ENCODE measurements at places on chromosomes 13 and 19.

DNA sequence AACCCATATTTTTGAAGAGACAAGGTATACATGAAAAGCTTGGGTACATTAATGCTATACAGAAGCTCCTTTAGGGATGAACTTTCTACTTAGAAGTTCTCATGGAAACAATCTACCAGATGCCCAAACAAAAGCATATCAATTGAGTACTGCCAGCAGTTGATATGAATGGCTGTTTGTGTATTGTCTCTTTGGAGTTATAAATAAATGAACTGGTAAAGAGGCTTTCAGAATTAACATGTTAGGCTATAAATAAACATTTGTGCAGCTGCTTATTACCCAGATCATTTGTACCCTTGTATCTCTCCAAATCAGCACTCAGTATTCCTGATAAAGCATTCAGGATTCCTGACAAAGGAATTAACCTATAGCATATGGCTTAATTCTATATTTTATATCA is 418.9 kb downstream of the FGF14 start:
- DNase-seq = no peak

GRCh38 chr13:32164622-32165268 is 133.2 kb downstream of the FRY start:
- no peak for DNase-seq

DNA sequence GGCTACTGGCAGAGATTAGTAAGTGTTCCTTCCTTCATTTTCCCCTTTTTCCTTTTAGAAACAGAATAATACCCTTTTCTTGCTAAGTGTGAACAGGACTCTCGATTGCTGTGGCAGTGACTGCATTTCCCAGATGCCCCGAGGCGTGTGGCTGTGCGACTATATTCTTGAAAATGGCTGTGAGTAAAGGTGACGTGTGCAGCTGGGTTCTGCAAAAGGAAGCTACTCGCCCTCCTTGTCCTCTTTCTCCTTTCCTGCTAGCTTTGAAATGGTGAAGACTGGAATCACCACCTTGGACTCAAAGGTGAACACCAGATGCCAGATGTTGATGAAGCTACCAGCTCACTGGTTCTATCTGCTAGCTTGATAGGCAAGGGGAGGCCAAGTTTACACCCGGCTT is 121.4 kb downstream of the MIPEP start:
- DNase-seq = no peak

DNA sequence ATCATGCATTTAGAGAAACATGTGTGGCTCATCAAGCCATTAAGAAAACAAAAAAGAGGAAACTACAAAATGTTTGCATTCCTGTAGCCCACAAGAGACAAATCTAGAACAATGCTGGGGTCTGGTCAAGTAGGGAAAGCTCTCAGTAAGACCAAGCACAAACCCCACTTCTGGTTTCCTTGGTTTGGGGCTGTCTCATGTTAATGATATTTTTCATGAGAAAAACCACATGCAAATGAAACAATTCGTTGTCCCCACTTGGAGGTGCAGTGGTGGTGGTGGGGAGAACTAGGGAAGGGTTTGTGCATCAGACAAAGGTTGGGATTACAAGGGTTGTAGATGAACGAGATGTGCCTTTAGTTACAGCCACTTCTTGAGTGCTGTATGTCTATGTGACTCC is 7.0 kb upstream of the RB1 start:
- DNase-seq = no peak

GRCh38 chr19:34540811-34541557 is 59.4 kb downstream of the WTIP start:
- no peak for DNase-seq

DNA sequence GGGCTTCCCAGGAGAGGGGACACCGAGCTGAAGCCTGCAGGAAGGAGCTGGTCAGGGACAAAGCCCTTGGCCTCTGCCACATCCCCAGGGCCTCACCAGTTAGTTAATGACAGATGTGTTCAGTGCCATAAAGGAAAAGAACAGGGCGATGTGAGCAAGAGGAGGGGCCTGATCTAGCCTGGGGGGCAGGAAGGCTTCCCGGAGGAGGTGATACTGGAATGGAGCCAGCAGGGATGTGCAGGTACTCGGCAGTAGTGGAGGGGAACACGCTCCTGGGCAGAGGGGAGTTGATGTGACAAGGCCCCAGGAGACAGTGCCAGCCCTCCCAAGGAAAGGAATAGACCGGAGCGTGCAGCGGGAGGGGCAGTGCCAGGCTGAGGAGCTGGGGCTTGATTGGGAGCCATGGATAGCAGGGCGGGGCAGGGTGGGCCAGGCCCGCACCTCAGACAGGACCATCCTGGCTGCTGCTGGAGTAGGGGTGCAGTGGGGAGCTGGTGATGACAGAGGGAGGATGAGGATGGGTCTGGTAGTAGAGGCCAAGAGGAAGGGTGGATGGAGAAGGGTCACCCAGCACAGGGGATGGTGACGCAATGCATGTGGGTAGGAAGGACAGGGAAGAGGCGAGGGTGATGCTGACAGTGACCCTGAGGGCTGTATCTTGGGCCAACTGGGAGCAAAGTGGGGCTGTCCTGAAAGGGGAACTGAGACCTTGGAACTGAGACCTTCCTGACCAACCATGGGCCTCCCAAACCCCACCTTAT is 4.1 kb downstream of the C19orf33 start:
- no peak for DNase-seq

DNA sequence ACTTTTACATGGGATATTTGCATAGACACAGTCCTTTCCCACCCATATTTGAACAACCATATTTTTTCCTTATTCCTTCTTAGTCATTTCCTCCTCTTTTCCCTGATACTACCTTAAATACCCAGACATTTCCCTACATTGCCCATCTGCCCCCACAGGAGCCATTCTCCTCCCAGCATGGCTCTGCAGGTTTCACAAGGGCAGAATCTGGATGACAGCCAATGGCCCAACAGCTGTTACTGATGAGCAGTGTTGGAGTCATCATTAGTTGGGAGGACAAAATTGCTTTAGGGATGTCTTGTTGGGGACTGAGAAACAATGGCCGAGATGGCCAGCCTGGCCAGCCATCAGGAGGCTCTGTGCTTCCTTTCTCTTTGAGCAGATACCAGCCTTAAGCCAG is 209.5 kb downstream of the KLF5 start:
- DNase-seq = peak; percentile 4

DNA sequence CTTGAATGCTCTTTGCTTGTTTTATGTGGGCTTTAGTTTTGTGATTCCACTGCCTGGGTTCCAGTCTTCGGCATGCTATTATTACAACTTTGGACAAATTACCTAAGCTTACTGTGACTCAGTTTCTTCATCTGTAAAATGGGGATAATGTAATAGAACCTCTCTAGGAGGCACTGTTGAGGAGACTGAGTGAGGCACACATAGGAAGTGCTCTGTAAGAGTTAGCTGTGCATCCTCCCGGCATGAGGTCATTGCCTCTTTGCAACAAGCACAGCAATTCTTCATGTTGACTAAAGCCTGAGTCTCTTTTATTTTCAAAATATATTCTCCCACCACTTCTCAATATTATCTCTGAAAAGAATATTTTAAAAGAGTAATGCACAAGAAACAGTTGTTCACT is 227.4 kb downstream of the DLEU7 start:
- no peak for DNase-seq

GRCh38 chr13:113975416-113975815 is 1.5 kb upstream of the C13orf46 start:
- DNase-seq = no peak

DNA sequence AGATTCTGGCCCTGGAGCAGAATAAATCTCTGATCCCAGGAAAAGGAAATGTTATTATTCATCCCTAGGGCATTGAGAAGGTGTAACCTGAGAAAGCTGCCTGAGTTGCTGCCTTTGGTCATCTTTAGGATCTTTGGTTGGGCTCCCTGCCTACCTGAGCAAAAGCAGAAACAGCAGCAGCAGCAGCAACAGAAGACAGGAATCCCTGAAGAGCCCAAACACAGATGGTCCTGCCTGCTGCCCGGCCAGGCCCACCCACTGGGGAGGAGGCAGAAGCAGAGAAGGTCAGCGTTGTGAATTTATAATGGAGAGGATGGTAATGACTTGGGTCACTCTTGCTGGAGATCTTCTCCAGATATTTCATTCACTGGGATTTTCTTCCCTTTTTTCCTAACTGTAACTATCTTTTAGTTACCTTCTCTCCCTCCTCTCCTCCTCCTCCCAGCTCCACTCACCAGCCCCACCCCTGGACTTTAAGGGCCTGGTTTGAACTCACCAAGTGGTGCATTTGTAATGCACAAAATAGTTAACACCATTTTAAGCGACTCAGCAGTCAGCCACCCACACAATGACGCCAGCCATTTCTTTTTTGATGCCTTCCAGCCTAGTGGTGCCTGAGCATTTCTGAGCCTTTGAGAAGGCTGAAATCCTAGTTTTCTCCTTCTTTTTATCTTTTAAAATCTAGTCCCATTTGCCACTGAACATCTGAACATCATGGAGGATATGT is 91.7 kb downstream of the HSPH1 start:
- DNase-seq = no peak

DNA sequence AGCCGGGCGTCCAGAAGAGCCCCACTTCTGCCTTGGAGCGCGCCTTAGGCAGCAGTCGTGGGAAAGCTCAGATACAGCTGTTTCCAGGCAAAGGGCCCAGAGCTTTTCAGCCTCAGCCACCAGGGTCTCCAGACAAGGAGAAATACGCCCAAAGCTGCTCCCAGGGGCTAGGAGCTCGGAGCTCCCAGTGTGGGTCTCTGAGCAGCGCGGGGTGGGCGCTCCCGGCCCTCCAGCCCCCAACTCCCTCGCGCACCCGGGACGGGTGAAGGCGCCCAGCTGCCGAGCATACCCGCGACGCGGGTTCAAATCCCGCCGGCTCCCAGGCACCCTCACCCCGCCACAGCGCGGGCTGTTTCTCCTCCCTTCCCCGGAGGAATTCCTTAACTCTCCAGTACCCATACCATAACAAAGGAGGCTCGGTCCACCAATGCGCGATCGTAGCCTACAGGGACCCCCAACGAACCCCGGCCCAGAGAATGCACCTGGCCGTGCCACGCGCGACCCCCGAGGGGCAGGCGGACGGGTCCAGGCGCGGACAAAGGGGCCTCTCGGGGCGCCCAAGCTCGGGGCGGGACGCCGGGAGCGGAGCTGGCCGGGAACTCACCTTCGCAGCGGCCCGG is 507 bp downstream of the COL4A1 start:
- DNase-seq = no peak

- no peak for DNase-seq
Observed at GRCh38 chr19:6890401-6890913, 3.1 kb downstream of the ADGRE1 start.

GRCh38 chr13:106503730-106504453 is 31.6 kb downstream of the EFNB2 start:
- no peak for DNase-seq

- DNase-seq = no peak
Observed at GRCh38 chr19:5292453-5292821, 48.2 kb downstream of the PTPRS start.

- no peak for DNase-seq
Observed at GRCh38 chr19:3024509-3024869, 4.6 kb downstream of the TLE2 start.

DNA sequence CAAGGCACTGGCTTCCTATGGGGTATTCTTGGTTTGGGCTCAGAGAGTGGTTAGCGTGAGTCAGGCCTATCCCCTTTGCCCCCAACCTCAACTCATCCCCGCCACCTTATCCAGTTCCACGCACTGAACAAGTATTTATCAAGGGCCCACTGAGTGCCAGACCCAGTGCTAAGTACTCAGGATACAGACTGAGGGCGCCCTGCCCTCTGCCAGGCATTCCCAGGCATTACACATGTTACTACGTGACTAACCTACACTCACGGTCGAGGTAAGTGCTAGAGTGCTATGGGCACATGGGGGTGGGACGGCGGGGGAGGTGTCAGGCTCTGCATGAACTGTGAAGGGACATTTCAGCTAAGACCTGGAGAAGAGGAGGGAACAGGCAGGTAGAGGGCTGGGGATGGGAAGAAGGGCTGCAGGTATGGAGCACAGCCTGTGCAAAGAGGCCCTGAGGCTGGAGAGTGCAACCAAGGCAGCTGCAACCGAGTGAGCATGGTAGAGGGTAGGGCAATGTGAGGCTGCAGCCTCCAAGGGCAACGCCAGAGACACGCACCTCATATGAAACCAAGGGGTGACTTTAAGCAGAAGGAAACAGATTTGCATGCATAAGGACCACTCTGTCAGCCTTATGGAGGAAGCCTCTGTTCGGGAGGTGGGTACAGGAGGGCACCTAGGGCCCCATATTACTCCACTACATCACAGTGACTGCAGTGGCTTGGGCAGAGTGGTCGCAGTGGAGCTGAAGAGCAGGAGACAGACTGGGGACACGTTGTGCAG is 22.5 kb downstream of the DHRS12 start:
- DNase-seq = no peak

- no peak for DNase-seq
Observed at GRCh38 chr13:67048084-67048820, 181.9 kb downstream of the PCDH9 start.

DNA sequence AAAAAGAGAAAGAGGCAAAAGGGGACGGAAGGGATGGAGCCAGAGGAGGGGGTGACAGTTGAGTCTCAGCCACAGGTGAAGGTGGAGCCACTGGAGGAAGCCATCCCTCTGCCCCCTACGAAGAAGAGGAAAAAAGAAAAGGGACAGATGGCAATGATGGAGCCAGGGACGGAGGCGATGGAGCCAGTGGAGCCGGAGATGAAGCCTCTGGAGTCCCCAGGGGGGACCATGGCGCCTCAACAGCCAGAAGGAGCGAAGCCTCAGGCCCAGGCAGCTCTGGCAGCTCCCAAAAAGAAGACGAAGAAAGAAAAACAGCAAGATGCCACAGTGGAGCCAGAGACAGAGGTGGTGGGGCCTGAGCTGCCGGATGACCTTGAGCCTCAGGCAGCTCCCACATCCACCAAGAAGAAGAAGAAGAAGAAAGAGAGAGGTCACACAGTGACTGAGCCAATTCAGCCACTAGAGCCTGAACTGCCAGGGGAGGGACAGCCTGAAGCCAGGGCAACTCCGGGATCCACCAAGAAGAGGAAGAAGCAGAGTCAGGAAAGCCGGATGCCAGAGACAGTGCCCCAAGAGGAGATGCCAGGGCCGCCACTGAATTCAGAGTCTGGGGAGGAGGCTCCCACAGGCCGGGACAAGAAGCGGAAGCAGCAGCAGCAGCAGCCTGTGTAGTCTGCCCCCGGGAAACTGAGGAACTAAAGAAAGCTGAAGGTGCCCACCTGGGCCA is 2.5 kb downstream of the POLR1G start:
- no peak for DNase-seq

- no peak for DNase-seq
Observed at GRCh38 chr19:54254195-54254906, 2.7 kb downstream of the LILRB5 start.

DNA sequence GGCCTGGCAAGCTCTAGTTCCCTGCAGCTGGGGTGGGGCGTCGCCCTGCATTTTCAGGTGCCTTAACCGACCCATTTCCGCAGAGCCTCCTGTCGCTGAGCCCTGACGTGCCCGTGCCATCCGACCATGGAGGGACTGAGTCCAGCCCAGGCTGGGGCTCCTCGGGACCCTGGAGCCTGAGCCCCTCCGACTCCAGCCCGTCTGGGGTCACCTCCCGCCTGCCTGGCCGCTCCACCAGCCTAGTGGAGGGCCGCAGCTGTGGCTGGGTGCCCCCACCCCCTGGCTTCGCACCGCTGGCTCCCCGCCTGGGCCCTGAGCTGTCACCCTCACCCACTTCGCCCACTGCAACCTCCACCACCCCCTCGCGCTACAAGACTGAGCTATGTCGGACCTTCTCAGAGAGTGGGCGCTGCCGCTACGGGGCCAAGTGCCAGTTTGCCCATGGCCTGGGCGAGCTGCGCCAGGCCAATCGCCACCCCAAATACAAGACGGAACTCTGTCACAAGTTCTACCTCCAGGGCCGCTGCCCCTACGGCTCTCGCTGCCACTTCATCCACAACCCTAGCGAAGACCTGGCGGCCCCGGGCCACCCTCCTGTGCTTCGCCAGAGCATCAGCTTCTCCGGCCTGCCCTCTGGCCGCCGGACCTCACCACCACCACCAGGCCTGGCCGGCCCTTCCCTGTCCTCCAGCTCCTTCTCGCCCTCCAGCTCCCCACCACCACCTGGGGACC is 1.2 kb downstream of the ZFP36 start:
- DNase-seq = peak; percentile 46
